ENCODE measurements at places on chromosomes 11 and 22.

DNA sequence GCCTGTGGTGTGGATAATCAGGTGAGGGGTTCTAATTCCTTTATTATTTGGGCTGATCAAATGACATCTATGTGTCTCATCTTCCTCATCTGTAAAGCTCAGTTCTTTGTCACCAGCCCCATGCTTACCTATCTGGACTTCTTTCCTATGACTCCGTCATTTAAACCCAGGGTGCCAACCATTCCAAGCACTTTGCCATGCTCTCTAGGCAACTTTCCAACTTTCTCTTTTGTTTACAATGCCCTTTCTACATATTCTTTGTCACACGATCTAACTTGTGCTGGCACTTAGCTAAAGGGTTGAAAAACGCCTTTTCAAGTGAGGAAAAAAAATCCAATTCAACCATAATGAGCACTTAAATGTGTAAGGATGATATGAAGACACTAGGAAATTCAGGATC, 27.9 kb downstream of the EXPH5 start:
- no peak for DNase-seq

DNA sequence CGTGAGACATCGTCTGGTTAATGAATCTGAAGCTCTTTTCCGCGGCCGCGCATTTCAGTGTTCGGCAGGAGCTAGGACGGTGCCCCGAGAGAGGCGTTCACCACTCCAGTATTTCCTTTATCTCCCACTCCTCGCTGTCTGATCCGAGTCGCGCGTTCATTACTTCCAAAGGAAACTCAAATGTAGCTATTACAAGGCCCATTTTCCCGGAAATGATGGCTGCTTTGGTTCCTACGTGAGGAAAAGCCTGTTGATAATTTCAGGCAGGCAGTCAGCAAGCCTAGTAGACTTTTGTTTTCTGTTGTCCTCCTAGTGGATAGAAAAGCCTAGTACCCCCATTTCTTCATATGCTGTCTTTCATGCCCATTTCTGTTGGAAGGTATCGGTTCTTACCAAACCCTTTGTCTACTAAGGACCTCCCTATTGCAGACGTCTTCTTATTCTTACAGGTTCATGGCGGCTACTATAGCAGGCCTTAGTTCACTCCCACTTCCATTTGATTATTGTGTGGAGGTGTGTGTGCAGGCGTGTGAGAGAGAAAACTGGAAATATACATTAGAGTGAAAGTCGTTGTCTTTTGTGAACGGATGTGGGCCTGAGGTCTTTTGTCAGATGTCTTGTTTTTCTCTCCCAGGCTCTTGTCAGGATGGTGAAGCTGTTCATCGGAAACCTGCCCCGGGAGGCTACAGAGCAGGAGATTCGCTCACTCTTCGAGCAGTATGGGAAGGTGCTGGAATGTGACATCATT, 737 bp downstream of the RBM4 start:
- no peak for DNase-seq

DNA sequence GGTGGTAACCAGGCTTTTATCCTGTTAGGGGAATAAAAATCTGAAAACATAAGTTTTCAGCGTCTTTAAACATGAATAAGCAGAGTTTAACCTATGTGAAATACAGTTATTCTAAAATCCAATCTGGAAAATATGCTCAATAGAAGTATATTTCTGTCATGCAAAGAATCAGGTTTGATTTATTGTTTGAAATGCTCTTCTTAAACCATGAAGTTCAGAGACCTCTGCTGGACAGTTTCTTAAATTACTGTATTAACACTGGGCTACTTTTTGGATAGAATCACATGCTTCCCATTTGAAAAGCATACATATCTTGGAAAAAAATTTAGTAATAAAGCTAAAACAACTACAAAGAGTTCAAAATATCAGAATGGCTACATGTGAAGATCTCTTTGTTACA, 25.4 kb downstream of the APIP start:
- no peak for DNase-seq

DNA sequence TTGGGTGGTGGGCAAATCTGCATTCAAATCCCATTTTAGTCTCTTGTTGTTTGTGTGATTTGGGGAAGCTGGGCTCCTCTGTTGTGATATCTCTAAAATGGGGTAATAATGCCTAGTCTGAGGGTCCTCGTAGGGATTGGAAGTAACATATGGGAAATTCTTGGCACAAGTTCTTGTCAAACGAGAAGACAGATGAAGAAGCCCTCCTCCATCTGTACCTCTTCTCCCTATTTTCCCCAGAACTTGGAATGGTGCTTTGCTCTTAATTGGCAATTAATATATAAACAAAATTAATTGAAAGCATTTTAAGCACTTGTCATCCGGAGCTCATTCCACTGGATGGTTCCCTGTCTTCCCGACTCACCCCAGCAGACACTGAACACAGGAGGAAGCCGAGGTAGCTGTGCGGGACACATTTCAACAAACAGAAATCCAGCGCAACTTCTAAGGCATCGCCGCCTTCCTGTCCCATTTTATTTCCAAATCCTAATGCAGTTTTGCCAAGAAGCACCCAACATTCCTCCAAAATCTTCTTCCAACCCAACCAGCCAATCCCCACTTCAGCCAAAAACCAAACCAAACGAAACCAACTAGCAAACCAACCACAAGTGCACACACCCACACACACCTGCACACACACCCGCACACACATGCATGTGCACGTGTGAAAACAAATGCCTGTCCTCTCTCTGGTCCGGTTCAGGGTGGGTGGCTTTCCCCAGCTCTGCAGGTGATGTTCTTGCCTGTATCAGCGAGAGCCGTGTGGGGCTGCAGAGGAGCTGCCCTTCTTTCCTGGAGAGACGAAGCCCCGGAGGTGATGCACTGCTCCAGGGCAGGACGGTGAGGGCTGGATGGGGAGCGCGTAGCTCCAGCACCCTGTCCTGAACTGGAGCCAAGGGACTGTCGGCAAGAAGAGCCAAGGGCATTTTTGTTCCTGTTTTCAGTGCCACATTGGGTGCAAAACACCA, 100.8 kb upstream of the B3GAT1 start:
- DNase-seq, result no peak

DNA sequence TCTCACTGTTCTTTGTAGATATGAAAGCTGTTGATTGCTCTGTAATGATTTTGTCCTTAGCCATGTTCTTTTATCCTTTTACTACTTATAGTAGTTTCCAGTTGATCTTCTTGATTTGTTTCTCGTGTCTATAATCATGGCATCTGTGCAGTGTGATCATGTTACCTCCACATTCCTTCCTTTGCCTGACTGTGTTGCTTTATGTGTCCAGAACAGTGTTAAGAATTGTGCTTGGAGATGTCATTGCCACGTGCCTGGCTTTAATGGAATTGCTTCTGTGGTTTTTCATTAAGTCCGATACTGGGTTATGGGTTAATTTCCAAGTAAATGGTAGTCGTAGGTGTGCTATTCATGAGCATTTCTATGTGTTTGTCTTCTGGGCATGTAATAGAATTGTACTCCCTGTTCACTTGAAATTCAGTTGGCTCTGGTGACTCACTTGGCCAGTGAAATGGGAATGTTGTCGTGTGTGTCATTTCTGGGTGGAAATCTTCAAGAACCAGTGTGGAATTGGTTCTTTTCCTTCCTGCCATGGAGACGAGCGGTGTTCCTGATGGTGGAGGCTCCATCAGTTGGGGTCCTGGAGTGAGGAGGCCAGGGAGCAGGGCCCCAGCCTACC, 6.8 kb downstream of the GTSE1 start:
- DNase-seq, result no peak

DNA sequence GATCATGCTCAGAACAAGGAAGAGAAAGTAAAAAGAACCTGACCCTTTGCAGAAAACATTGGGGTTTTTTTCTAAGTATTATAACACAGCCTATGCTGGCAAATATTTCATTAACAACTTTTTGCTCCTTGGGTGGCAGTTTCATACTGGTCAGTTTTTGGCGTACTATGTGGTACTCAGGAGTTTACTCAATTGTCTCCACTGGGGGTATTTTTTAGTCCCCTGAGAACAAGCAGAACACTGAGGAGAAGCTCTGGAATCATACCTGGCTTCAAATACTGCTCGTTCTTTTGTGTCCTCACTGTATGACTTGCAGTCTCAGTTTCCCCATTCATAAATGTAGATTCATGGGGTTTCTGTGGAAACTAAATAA, 90.4 kb downstream of the SERGEF start:
- DNase-seq, result no peak

DNA sequence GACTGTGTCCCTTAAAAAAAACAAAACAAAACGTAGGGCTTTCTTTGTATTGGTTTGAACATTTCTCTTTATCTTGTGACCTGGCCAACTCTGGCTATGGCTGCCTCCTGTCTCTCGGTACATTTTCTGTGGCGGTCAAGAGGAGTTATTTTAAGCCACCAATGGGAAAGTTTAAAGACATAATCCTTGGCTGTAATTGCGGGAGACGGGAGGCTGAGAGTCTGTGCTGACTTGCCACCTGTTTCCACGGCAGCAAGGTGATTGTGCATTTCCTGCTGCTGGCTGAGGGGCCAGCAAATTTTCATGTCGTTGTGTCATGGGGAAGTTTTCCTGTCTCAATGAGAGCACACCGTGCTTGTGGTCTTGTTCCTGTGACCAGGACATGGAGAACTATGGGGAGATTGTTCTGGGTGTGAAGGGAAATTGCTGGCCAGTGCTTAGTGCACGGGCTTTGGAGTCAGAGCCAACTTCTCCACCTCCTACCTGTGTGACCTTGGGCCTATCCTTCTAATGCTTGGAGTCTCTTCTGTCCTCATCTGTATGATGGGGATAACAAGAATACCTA, 11.0 kb downstream of the PTPRJ start:
- no peak for DNase-seq

DNA sequence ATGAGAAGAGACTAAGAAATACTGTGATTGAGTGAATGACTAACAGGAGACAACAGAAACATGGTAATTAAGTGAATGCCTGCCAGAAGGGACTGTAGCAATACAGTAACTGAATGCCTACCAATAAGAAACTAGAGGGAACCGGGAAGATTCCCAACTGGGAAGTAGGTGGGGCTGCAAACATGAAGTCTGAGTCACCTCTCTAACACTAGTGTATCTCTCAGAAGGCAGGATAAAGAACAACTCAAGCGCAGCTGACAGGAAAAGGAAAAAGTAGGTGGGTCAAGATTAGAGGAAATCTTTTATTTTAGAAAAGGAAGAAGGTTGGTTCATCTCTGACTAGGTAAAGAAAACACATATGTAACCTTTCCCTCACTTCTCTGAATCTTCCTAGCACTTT, 14.0 kb downstream of the C11orf42 start:
- DNase-seq, result no peak

DNA sequence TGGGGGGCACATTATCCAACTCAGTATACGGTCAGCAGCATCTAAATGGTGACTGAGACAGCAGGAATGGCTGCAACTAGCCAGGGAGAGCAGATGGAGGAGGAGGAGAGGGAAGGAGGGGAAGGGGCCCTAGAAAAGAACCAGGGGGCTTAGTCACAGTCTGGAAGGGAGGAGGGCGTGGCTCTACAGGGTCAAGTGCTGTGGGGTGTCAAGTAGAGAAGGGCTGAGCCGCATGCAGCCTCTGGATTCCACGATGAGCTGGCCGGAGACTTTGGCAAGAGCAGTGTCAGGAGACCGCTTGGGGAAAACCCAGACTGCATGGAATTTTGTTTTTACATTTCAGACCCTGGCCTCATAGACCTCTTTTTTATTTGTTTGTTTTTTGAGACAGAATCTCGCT, 25.8 kb upstream of the PPFIA1 start:
- DNase-seq, result no peak

DNA sequence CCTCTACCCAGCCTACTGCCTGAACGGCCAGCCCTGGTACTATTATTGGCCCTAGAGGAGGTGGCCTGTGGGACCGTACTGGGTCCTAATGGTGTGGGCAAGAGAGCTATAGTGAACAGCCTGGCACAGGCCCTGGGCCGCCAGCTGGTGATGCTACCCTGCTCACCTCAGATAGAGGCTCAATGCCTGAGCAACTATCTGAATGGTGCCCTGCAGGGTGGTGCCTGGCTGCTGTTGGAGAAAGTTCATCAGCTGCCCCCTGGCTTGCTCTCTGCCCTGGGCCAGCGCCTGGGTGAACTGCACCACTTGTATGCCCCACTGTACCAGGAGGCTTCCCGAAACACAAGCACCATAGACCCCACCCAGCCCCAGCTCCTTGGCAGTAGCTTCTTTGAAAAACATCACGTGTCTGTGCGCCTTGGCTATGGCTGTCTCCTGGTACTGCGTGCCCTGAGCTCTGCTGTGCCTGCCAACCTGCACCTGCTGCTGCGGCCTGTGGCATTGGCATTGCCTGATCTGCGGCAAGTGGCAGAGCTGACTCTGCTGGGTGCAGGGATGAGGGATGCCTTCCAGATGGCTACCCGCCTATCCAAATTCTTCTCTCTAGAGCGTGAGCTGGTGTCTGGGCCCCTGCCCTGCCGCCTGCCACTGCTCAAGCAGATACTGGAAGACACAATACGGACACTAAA, 49.0 kb downstream of the DNHD1 start:
- DNase-seq, result no peak

DNA sequence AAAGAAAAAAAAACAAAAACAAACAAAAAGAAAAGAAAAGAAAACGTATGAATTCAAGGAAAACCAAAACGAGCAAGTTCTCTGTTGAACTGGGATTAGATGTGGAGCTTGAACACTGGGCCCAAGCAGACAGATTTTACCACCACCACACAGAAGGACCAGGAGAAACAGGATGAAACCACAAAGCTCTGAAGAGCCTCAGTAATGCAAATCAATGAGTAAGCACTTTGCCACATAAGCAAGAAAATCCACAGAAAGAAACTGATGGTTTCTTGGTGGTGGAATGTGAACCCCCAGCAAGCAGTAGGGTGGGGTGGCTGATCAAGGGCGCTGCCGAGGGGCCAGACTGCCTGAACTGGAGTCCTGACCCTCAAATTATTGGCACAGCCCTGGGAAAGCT, 50.9 kb upstream of the NFRKB start:
- no peak for DNase-seq

- DNase-seq, result no peak
Observed at GRCh38 chr11:121437018-121437685, 15.0 kb upstream of the SORL1 start.

DNA sequence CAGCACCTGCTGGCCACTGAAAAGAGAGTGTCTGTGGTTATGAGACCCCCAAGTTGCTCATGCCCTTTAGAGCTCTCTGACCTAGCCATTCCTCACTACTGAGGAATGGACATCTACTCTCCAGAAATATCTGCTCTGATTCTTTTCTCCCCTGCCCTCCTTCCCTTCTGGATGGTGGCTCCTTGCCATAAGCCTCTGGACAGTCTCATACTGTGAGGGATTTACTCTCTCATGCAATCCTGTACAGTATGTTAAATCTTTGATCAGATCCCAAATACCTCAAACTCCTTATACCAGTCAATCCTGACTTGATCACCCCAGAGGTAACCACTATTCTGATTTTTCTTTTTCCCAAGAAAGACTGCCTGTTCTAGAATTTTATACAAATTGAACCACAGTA, 80.7 kb downstream of the ARHGAP20 start:
- no peak for DNase-seq

GRCh38 chr11:121099364-121099763, 1.7 kb upstream of the TECTA start:
- no peak for DNase-seq

GRCh38 chr11:33775832-33776470, 1.6 kb upstream of the FBXO3 start:
- DNase-seq, result no peak

GRCh38 chr11:117492578-117493251, 165.1 kb downstream of the CEP164 start:
- no peak for DNase-seq

GRCh38 chr11:106276126-106276525, 198.7 kb downstream of the AASDHPPT start:
- DNase-seq, result no peak

Data from stimulated activated CD4-positive, alpha-beta T cell treated with anti-CD3 and anti-CD28 coated beads, Interleukin-1b, Interleukin-23, amount 100 ng/mL, for 24 hours (primary cell).